NCI-H446 (cell line): ENCODE measurements at places on chromosomes 12 and 14.

GRCh38 chr12:68621472-68622081 is 10.9 kb downstream of the RAP1B start:
- no peak for DNase-seq

- no peak for DNase-seq
Observed at GRCh38 chr14:94312481-94313246, 10.5 kb downstream of the SERPINA6 start.

DNA sequence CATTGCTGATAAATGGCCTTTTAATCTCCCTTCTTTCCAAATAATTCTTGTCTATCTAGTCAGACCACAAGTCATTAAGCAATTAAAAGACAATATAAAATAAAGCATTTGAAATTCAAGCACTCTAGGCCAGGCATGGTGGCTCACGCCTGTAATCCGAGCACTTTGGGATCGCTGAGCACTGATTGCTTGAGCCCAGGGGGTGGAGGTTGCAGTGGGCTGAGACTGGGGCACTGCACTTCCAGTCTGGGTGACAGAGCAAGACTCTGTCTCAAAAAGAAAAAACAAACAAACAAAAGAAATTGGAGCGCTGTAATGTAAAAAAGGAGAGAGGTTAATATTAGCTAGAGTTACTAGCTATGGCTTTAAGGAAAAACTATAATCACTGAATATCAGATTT is 30.5 kb upstream of the CSRP2 start:
- no peak for DNase-seq

DNA sequence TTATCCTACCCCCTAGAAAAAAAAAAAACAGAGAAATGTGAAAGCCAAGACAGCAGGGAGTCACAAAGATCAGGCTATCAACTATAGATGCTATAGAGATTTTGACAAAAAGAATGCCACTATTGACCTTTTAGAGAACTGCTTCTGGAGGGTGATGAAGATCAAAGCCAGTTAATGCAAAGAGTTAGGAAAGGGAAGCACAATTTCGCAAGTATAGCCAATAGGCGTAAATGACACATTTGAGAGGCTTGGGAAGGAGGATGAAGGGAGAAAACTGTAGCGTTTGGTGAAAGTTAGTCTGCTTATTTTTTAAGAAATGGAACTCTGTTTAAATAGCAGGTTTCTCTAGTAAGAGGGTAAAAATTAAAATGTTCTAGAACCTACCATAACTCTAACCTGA is 190.7 kb downstream of the DUSP6 start:
- no peak for DNase-seq

- DNase-seq: no peak
Observed at GRCh38 chr14:55146425-55146824, 17.4 kb downstream of the LGALS3 start.

GRCh38 chr14:85533023-85533860 is 3.3 kb downstream of the FLRT2 start:
- peak; percentile 3 for DNase-seq

DNA sequence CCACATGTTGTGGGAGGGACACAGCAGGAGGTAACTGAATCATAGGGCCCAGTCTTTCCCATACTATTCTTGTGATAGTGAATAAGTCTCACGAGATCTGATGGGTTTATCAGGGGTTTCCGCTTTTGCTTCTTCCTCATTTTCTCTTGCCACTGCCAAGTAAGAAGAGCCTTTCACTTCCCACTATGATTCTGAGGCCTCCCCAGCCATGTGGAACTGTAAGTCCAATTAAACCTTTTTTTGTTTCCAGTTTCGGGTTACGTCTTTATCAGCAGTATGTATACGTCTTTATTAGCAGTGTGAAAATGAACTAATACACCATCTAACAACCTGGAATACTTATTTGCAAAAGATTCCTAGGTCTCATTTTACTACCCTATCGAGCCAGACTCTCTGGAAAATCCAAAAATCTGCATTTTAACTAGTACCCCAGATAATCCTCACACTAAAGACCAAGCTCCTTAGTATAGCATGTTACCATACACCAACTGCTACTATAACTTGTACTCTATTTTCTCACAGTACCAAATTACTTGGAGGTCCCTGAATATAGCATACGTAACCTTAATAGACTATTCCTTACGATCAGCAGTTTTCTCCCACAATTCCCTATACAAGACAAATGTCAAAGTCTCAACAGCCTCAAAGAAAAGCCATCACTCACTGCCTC is 11.5 kb downstream of the GTF2A1 start:
- DNase-seq: no peak

DNA sequence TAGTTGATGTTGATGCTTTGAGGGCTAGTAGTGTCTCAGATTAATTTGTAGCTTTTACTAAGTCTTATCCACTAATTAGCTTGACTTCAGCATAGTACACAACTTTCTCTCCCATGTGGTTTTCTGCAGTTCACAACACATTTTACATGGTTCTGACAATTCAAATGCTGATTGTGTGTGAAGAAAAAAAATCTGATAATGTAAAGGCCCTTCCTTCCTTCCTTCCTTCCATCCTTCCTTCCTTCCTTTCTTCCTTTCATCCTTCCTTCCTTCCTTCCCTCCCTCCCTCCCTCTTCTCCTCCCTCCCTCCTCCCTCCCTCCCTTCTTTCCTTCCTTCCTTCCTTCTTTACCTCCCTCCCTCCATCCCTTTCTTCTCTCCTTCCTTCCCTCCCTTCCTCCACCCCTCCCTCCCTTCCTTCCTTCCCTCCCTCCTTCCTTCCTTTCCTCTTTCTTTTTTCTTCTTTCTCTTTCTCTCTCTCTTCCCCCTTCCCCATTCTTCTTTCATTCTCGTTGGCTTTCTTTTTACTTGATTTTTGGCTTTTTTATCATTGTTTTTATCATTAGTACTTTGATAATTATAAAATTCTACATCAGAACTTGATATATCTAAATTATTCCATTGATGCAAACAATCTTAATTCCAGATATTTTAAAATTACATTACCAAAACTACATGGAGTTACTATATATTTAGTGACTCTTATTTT is 1415.6 kb downstream of the LRFN5 start:
- DNase-seq: no peak

DNA sequence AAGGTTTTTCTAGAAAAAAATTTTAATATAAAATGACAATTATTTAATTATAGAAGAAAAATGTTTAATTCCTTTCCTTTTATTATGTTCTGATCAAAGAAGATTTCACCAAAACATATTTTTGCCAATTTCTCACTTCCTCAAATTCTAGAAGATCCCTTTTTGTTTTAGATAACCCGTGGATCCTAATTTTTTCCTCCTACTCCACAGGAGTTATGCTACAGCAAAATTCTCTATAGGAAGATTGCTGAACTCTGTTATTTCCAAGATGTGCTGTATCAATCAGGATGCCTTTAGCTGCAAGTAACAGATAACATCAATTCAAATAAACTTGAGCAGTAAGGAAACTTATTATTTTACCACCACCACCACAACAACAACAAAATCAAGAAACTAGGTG is 3.8 kb upstream of the SNX6 start:
- no peak for DNase-seq

- peak; percentile 14 for DNase-seq
Observed at GRCh38 chr12:32820376-32820931, 64.8 kb upstream of the YARS2 start.

GRCh38 chr12:52984136-52984535 is 22.1 kb upstream of the EIF4B start:
- DNase-seq: no peak

DNA sequence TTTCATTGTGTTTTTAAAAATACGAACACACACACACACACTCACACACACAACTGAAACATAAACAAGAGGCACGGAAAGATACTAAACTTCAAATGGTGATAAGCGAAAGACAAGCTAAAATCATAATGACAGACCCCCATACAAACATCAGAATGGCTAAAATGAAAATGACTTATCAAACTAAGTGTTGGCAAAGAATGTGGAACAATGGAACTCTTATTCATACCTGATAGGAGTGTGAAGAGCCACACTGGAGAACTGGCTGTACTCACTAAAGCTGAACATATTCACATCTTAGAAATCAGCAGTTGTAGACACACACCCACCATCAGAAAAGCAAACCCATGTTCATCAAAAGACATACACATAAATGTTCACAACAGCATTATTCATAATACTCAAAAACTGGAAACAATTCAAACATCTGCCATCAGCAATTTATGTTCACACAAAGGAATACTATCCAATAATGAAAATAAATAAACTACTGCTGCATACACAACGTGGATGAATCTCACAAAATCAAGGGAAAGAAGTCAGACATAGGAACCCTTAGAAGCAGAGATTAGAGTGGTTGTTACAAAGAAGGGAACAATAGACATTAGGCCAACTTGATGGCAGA is 11.8 kb downstream of the STXBP6 start:
- DNase-seq: no peak

DNA sequence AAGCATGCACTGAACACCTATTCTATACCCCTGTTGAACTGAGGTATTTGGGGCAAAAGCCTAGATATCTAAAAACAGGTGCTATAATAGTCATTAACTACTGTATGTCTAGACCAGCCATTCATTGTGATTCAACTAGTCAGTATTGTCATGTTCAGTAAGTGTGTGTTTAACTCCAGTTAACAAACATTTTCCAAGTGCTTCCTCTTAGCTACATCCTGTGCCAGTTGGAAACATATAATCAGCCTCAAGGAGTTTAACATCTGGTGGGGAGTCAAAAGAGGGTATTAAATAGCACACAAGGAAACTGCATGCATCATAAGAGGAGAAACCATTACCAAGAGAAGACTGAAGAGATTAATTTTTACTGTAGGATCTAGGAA is 20.4 kb downstream of the TMTC1 start:
- DNase-seq: no peak

DNA sequence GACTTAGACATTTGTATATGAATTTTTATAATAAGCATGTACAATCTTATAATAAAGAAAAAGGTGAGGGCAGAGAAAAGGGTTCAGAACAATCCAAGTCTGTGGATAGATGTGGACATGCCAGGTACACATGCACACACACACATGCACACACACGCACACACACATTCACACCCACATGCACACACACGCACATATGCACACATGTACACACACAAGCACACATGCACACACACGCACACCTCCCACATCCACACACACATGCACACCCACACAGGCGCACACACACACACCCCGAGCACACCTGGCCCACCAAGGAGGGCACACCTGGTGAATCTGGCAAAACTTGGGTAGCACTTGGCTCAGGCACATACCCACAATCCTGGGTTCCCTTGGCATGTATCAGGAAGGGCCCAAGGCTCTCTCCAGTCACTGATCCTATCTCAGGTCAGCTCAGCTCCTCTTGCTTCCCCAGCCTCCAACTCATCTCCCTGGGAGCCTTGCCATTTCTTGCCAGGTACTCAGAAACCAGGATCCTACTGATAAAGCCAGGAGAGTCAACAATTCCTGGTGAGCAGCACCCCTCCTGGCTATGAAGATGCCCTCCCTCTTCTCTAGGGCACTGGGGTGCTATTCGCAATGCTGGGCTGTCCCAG is 18.6 kb upstream of the TMEM106C start:
- DNase-seq: no peak

DNA sequence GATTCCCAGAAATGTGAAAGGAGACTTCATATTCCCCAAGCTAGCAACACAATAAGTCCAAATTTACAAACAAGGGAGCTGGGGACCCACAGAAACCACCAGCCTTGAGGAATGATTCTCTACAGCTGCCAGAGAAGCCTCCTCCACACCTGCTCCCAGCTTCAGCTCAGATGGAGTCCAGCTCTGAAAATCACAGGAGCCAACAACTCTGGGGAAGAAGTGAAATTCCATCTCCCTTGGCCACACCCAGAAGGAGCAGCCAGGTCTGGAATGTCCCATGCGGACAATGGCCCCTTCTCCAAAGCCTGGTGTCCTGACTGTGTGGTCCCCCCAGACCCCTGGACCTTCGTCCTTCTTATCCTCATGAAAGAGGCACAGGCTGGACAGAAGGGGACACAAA is 45.4 kb downstream of the SYNE3 start:
- no peak for DNase-seq

DNA sequence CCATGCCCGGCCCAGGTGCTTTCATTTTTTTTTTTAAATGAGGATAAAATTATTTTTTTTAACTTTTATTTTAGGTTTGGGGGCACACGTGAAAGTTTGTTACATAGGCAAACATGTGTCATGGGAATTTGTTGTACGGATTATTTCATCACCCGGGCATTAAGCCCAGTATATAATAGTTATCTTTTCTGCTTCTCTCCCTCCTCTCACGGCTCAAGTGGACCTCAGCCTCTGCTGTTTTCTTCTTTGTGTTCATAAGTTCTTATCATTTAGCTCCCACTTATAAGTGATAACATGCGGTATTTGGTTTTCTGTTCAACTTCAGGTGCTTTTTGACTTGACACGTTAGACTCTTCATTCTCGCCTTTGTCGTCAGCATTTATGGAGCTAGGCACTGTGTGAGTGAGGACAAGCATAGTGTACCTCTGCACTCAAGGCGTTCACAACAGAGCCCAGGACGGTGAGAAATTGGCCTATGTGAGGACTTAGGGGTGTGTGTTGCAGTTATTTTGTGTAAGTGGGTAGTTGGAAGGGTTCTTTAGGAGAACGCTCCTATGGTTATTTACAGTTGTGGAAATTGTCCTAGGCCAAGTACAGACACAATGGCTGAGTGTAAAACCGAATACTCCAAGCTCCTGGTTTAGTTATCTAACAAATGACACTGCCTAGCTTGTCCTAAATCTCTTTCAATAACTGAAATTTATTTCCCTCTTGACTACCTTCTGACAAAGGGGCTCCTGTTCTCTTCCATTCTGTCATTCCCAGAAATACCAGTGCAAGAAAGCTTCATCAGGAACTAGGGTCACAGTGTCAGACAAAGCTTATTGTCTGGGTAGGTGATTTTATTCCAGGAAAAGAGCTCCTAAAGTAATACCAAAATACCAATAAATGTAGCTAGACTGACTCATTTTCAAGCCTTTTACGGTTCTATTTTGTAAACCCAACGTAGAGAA is 200.5 kb upstream of the PRICKLE1 start:
- DNase-seq: no peak

DNA sequence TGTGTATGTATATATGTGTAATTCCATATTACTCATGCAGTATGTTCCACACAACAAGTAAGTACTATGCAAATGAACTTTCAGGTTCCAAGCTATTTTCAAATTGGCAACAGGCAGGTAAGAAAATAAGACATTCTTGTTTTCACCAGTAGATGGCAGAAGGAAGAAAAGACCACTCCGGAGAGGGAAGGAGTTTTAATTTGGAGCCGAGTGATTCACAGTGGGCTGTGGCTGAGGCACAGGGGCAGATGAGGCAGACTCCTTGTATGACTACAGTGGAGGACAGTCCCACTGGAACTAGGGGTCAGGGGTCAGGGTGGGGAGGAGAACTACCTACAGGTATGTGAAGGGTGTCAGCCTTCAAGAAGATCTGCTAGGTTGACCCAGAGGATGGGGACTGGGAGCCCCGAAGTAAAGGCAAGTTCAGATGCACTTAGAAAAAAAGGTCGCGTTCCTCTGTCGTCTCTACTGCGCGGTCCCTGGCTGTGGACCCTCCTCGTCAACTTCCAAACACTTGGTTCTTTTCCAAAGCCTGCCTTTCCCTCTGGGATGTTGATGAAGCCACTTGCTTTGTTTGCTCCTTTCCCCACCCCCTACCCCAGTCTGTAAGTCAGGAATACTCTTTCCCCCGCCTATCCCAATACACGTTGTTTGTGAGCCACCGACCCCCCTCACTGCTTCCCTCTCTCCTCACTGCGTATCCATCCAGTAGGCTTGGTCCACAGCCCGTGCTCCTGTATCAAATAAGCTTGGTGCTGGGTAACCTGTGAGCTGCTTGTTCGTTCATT is 24.1 kb downstream of the DDX47 start:
- peak; percentile 36 for DNase-seq

GRCh38 chr12:30019366-30020140 is 235.8 kb upstream of the TMTC1 start:
- DNase-seq: no peak
